ENCODE measurements at places on chromosomes 2 and 18.

- no peak for DNase-seq
These were observed 24.3 kb downstream of the TMEM237 start for GRCh38 chr2:201618744-201619662.

DNA sequence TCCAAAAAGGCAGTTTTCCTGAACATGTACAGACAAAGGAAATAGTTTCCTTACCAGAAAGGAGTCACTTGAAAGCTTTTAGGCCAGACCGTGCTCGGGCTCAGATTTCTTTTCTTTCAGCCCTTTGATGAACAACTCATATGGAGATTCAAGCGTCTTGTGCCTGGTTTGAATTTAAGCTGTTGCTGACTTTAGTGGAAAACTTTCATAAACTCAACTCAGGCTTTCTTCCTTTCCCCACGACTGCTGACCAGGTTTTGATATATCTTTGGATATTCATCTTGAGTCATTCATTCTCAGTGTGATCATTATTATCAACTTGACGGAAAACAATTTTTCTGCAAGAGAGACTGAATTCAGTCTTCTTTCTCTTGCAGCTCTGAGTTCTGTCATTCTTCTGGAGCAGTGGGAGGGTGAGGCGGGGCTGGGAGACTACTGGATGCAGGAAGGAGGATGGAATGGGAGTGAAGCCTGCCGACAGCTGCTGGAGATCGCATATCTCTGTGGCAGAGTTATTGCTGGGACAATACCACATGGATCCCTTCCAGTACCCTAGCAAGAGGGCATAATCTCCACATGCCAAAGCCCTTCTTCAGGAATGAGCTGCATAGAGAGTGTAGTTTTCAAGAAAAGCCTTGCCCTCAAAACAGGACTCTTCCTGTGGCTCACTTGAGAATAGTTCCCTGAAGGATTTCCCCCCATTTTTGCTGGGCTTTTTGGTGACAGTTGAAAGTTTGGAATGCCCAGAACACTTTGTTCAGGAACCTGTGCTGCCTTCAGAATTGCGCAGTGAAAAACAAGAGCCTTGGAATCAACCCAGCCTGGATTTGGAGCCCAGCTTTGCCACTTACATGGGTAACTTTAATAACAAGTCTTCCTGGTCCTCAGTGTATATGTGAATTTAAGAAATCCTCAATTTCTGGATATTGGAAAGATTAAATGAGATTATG is 364.4 kb downstream of the ZNF521 start:
- DNase-seq: no peak

GRCh38 chr2:178819992-178820391 is 12.8 kb upstream of the TTN start:
- no peak for DNase-seq

- no peak for DNase-seq
These were observed 57.7 kb upstream of the RBMS1 start for GRCh38 chr2:160551259-160551658.

- DNase-seq: no peak
These were observed 119.7 kb upstream of the CTNNA2 start for GRCh38 chr2:79393107-79393685.

DNA sequence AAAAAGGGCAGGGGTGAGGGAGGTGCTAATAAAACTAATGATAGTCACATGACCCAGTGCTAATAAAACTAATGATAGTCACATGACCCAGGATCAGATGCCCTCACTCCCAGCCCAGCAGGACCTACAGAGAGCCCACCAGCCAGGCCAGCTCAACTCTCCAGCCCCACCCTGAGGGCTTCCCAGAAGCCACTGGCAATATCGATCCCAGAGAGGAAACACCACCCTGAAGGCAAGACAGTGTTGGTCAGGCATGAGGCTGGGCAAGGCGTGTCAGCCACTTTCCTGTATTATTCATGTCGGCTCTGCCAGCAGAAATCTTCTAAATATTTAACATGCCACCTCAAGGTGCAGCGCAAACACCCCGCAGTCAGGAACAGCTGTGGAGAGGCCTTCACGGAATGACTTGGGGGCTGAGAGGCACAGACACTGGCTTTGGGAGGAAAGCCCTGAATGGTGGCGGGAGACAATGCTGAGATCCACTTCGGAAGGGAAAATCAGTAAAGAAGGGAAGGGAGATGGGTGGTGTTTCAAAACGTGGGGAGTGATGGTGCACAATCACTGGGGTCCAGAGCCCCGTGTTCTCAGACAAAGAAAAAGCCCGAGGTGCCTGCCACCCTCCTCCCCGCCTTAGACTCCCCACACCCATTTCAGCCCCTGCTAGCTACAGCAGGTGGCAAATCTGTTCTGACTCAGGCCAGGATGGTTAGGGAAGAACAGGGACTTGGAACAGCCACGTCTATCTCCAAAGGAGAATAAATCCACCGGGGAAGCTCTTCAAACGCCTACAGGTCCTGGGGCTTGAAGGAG is 1.4 kb downstream of the REEP1 start:
- DNase-seq: no peak

- DNase-seq: no peak
These were observed 209.7 kb upstream of the KCNJ3 start for GRCh38 chr2:154488801-154489200.

DNA sequence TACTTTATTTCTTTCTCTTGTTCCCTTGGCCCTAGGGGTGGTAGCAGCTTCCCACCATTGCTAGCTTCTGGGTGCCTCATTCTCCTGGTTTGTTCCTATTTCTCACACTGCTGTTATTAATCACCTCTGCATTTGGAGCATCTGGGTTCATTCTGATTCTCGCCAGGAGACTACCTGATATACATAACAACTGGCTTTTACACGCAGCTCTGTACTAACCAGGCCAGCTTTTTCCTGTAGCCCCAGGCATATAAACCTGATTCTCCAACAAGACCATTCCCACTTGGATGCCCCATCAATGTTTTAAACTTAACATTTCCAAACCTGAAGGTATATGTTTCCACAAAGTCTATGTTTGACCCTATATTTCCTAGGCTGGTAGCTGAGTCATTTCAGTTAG is 403.9 kb upstream of the DCC start:
- DNase-seq: no peak

DNA sequence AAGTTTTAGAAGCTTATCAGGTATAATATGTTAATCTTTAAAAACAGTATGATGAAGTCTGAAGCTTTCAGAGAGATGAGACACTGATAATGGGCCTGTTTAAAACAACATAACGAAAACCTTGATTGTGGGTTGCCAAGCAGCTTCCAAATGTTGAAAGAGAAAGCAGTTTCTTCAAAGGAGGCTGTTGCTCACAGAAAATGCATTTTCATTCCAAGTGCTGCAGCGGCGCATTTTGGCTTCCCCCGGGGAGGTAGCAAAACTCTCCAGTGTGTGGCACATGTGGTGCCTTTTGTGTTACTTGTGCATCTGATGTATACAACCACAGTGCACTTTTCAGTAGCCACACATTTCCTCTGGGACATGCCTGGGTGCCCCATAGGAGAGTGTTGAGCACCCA is 66.1 kb downstream of the TMEFF2 start:
- DNase-seq: no peak

GRCh38 chr2:41900101-41900577 is 147.7 kb upstream of the PKDCC start:
- no peak for DNase-seq

GRCh38 chr2:103627301-103627700 is 865.5 kb downstream of the TMEM182 start:
- no peak for DNase-seq

DNA sequence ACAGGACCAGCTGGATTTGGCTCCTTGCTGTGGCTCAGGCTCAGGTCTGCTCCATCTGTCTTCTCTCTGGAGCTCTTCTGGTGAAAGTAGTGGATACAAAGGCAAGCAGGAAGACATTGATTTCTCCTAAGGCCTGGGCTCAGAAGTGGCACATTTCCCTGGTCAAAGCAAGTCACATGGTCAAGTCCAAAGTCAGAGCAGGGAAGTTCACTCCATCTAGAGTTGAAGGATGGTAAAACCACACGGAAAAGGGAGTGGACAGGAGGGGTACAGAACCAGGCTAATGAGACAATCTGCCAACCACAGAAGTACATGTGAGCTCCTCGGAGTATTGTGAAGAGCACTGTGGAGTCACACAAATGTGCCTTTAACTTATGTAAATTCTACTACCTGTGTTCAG is 66.1 kb downstream of the MARCO start:
- DNase-seq: no peak

DNA sequence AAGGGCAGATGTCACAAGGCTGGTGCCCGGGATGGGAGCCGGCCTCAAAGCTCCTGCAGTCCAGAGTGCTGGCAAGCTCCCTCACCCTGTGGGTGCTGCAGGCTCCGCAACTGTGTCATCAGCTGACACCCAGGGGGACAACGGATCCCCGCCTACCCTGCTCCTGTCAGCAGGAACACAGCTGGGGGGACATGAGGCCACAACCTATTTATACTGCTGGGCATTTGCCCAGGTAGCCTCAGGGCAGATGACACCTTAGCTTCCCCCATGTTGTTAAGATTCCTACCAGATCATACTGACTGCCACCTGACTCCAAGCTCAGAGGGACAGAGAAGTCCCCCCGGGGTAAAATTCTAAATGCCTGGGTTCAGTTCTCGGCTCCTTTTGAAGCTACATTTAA is 1.2 kb downstream of the ANKRD23 start:
- DNase-seq: no peak

DNA sequence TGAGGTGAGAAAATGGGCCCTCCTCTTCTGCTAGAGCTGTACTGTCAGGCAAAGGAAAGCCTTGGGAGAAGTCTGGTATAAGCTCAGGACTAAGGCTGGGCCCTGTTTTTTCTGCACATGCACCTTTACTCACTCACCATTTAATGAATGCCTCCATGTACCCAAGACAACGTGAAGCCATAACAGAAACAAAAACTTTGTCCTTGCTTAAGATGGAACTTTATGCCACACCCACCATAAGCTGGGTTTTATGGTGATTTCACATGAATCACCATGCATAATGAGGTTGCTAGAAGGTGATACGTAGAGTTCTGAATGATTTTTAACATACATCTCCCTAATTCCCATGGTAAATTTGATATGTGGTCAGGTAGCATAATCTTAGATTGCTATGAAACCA is 63.7 kb upstream of the CYP26B1 start:
- no peak for DNase-seq

- DNase-seq: peak; percentile 95
These were observed 156.4 kb upstream of the MMADHC start for GRCh38 chr2:149743842-149744448.

DNA sequence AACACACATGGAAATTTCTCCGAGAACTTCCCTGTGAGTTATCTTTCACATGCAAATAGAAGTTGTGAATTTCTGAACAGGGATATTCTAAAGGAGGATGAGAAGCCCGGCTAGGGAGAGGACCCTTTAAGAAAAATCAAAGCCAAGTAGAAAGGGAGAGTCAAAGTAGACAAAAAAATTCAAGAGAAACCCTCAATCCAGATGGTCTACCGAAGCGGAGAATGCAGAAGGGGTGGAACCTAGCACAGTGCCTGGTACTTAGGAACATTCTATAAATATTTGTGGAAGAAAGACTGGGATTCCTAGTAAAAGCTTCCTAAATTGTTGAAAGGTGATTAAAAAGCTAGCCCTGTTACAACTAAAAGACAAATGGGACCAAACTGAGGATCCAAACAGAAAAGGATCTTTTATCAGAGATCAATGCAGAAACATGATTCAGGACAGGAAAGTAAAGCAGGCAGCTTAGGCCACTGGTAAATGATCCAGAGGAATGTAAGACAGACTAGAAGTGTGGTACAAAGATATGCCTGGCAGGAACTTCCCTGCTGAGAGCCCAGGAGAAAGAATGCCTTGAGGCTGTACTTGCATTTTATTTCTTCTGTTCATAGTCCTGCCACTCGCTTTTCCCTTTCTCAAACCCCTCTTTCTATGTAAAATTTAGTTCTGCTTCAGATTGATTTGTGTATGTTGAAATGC is 19.5 kb upstream of the GLS start:
- DNase-seq: no peak

- no peak for DNase-seq
These were observed 26.1 kb downstream of the PKDCC start for GRCh38 chr2:42073739-42074503.

DNA sequence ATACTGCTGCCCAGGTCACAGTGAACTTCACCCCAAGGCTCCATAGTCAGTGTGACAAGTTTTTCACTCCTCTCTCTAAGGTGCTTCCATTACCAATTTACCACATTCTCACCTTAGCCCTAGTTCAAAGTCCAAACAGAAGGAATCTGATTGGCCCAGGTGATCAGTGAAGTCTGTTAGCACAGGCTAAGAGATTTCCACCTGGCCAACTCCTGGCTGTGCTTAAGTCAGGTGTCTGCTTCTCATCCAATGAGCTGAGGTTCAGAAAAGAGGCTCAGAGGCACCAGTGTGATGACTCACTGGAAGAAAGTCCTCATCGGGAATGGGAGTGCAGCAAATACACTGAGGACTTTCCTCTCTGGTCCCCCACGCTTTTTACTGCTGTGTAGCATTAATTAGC is 164.4 kb upstream of the MGAT5 start:
- no peak for DNase-seq

GRCh38 chr2:177056481-177056929 is 156.1 kb upstream of the HNRNPA3 start:
- no peak for DNase-seq

DNA sequence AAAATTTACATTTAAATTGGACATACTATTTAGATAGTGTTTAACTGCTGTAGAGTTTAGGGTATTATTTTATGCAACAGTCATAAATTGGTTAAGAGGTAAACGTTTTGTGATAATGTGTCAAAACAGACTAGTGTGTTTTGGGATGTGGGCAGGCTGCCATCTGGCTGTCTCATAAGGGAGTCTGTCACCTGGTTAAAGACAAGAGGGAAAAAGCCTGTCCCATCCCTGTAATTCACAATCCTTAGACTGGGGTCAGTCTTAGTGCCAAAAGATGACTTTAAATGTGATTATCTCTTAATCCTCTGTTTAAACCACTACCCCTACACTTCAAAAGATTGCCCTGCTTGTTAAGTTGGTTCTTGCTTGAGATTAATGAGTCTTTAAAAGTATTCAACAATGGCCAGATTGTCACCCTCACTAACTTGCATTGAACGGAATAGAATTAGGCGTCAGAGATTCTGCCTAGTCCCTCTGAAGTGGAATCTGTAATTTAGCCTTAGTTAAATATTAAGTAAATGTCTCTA is 59.2 kb downstream of the SGPP2 start:
- no peak for DNase-seq

DNA sequence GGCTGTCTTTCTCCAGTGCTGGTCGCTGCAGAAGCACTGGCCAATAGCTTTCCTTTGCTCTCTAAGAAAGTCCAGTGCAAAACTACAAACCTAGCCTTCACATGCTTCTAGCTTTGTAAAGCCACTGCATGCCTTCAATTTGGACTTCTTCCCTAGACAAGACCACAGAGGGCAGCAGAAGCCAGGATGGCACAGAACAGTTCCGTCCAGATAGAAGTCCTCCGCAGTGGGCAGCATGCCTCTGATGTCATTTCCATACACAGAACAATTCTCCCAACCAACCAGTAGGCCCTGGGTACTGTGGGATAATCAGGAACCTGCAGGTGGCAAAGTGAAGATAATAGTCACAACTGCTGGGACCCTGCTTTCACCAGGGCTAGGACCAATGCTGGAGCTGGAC is 3.3 kb downstream of the ST6GAL2 start:
- DNase-seq: no peak

- no peak for DNase-seq
These were observed 887 bp upstream of the ZNF396 start for GRCh38 chr18:35377875-35378573.

Measured in HFF-Myc (cell line).